ENCODE measurements at places on chromosomes 13 and 19. TPM values are rescaled to one million over a fixed set of nuclear protein-coding genes. Genes with fewer than 3 reads are reported as not detected.

DNA sequence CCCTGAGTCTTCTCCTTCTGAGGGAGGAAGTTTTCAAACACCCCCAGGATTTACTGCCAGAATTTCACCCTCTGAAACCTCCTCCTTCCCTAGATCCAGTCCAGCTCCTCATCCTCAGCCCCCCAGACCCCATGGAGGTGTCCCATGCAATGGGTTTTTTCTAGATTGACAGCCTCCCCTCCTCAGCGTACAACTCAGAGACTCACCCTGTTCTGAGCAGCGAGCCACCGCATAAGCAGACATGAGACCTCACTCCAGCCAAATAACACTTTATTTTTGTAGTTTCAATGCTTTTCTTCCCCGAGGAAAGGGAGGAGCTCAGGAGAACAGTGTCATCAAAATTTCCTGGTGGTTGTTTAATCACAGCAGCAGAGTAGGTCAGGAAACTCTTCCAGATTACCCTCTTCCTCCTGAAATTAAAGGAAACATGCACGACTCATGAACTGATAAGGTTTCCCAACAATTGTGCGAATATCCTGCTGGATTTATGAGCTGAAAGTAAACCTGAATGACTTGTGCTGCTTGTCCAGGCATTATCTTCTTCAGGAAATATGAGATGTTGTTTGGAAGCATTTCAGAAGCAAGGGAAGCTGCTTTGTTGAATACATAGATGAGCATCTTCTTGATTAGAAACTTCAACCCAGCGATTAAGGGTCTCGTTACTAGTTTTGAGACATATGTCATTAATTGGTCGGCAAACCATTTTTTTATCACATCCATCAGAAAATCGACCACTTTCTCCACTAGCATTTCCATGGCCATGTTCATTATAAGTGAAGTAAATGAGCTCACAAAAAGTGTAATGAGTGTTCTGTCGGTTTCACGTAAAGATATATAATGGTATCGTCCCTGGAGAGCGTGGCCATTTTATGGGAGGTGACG lies 36.2 kb downstream of the ERICH4 start:
- no peak for DNase-seq

DNA sequence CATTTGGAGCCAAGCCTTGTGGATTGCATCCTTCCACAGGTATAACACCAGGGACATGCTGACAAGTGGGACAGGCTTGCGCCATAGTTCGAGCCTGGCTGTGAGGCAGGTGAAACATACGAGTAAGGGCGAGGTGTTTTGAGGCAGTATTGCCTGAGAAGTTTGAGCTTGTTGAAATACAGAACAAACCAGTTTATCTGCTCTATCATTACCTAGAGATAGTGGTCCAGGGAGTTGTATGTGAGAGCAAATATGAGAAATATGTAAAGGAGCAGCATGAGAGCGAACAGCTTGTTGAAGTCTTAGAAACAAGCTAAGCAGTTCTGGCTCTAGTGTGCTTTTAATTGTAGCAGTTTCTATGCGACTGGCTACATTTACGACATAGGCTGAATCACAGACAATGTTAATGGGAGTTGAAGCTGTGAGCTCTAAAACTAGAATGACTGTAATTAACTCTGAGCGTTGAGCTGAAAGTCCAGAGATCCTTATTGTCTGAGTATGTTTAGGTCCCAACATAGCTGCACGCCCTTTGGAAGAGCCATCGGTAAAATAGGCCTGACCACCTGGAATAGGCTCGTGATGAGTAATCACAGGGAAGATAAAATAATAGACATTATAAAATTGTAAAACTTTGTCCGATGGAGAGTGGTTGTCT lies 8.2 kb downstream of the ZNF439 start:
- no peak for DNase-seq

The FXYD3 gene
- total RNA-seq = 2.3 TPM

- no peak for DNase-seq
These were observed 7.5 kb downstream of the ELAVL1 start for GRCh38 chr19:7997809-7998480.

DNA sequence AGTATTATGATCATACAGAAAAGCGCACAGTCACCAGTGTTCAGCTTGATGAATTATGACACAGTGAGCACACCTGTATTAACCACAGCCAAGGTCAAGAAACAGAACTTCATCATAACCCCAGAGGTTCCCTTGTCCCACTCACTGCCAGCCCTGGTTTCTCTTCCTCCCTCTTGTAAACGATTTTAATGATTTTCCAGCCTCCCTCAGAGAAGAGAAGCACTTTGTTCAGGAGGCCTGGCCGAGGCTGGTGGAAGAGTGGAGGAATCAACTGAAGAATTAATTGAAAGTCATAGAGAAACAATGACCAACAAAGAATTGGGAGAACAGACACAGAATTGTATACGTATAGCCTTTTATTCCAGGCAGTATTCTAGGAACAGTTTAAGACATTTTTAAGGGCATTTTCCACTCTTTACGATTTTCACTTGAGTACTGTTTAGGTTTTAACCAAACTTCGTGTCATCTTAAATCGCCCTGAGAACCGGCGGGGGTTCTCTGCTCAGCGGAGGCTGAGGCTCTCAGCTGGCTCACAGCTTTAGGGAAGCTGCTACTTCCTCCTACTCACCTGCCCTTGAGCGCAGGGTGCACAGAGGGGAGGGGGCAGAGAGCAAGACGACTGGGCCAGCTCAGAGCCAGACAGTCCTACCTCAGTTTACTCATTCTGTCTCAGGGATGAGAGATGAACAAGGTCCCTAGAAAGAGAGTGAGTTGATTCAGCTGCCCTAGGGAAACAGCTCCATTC lies 108.6 kb downstream of the AKAP11 start:
- no peak for DNase-seq

The CGB5 gene
- total RNA-seq = not detected

GRCh38 chr19:6064336-6065073 lies 45.8 kb downstream of the RFX2 start:
- no peak for DNase-seq

GRCh38 chr19:34259367-34260095 lies 5.2 kb downstream of the GARRE1 start:
- no peak for DNase-seq

The ZFP82 gene
- 4.3 TPM for total RNA-seq

GRCh38 chr19:18390065-18390907 lies 4.3 kb downstream of the GDF15 start:
- DNase-seq = peak; percentile 35

DNA sequence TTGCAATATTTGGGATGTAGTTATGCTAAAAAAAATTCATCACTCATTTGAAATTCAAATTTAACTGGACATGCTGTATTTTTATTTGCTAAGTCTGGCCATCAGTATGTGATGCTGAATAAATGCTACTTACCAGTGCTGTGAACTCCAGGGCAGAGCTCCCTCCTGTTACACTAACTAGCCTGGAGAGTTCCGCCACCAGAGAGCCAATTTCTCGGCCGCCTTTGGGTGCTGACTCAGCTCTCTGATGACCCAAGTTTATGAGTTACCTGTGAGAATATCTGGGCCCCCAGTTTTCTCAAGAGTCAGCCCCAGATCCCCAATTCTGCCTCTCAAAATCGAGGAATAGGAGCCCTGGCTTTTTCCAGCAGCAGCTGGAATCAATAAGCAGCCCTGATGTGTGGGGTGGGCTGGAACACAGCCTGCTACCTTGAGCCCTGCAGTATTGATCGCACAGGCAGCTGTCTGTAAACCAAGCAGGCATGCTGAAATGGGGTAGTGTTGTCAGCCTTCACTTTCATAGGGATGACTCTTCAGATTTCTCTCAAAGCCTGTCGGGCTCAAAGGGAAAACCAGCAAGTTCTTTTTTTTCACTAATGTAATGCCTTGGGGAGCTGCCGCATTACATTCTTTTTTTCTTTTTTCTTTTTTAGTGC lies 113.7 kb downstream of the DNAJC15 start:
- DNase-seq = no peak

The APOC1 gene
- total RNA-seq = 1.4 TPM

- DNase-seq = no peak
These were observed 131.2 kb downstream of the IRS2 start for GRCh38 chr13:109655206-109655600.

The TFDP1 gene
- total RNA-seq = 46.7 TPM

DNA sequence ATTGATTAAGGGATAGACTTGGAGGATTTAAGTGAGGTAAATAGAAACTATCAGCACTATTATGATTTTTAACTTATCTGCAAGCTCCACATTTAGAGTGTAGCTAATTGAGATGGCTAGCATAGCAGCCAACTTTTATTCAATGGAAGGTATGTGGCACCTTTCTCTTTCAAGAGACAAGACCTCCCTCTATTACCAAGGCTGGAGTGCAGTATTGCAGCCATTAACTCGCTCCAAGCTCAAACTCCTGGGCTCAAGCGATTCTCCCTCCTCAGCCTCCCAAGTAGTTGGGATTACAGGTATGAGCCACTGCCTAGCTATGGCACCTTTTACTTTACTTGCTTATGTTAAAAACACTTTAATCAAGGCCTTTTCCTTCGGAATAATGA lies 8.2 kb downstream of the TPT1 start:
- DNase-seq = no peak

- no peak for DNase-seq
These were observed 574 bp upstream of the GPX4 start for GRCh38 chr19:1103132-1103707.

DNA sequence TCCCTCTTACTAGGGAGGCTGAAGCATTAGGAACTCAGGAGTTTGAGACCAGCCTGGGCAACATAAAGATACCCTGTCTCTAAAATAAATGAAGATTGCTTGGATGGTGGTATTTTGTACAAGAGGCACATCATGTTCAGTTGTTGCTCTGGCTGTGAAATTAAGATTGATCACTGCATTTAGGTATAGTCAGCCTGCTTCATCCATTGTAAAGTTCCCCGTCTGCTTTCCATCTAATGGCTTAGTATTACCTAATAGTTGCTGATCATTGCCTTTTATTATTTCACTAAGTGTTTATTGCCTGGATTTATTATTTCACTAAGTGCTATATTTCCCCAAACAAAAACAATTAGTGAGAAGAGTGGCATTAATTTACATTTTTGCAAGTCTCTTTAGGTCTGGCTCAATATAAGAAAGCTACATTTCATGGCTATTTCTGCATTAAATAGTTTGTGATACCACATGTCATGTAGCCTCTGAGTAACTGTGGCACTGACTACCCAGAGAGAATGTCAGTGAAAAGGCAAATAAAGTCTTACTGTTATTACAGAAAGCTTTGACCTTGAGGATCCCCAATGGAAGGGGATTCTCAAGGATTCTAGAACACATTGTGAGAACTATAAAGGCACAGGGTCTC lies 45.0 kb upstream of the ZMYM5 start:
- DNase-seq = no peak

The FBXO27 gene
- total RNA-seq = 15.1 TPM

The SCEL gene
- not detected for total RNA-seq

DNA sequence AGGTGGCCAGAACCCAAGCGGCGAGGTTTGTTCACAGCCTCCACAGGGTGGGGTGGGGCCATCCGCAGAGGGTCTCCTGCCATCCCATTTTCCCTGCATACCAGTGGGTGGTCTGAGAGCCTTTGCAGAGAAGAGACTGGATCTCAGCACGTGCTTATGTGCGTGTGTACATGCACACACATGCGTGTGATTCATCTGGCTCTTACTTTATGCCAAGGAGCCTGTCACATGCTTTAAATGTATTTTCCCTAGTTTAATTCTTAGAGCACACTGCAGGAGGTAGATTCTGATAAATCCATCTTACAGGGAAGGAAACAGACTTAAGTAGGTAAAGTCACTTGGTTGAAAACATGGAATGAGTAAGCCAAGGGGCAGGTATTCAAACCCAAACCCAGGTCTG lies 47.1 kb downstream of the CAPN12 start:
- DNase-seq = no peak

DNA sequence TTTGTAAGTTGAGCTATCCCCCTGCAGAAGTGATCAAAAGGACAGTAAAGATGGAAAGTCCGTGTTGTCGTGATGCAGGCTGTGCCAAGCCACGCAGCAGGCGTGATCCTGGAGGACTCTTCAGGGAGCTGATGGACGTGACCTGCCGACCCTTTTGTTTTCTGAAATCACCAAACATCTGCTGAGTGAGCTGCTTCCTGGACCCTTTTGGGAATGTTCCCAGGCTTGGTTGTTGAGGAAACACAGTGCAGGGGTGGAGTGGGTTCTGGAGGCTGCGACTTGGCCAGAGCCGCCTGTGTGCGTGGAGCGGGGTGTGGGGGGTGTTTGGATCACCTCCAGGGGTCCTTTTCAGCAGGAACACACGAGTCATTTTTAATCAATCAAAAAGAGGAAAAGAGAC lies 15.4 kb upstream of the CPAMD8 start:
- DNase-seq = no peak

- no peak for DNase-seq
These were observed 37.7 kb downstream of the ARHGEF7 start for GRCh38 chr13:111152844-111153243.

DNA sequence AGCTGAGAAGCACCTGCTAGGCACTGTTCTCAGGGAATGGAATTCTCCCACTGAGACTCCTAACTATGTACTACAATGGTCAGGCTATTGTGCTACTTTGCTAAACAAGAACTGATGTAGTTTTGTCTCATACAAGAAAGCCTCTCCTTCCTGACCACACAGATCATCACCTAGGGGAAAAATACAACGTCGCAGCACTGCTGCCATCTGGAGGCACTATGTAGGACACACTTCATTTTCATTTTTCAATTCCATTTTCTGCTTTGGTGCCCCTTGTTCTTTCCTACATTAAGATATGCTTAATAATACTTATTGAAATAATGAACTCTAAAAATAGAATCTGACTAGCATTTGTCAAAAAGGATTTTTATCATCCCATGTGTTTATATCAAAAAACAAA lies 21.1 kb downstream of the PROSER1 start:
- DNase-seq = no peak

The RNF113B gene
- total RNA-seq = not detected

DNA sequence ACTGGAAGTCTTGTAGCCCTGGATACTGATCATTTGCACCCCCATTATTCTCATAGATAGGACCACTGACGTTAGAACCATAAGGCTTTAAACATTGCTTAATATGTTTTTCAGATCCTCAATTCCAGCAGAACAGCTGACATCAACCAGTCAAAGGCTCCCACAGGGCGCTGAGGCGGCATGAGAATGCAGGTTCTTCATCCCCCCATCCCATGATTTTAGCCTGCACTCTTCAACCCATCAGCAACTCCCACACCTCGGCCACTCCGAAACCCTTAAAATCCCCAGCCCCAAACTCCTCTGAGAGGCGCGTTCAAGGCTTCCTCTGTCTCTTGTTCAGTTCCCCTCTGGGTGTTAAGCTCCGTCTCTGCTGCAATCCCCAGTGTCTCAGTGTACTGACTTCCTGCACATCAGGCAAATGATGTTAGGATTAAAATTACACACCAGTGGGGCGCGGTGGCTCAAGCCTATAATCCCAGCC lies 24.3 kb upstream of the LAMP1 start:
- DNase-seq = no peak

The PTOV1 gene
- total RNA-seq = 122 TPM

- no peak for DNase-seq
These were observed 5.7 kb downstream of the VSTM2B start for GRCh38 chr19:29531458-29532025.

- DNase-seq = no peak
These were observed 512.1 kb downstream of the IRS2 start for GRCh38 chr13:109274188-109274821.

The FXYD7 gene
- not detected for total RNA-seq

GRCh38 chr13:100339411-100339940 lies 249.1 kb downstream of the GGACT start:
- DNase-seq = no peak

Measured in Right ventricle myocardium inferior (tissue), 1 donor.